ENCODE measurements at places on chromosomes 5 and 9.
A peak's percentile ranks its signal among the peaks of the same experiment; 100 is the strongest.

GRCh38 chr9:130940027-130940549, 1.0 kb upstream of the FIBCD1 start:
- DNase-seq, result peak; percentile 42

- DNase-seq, result peak; percentile 7
Observed at GRCh38 chr5:102858221-102858620, 103.1 kb downstream of the PAM start.

DNA sequence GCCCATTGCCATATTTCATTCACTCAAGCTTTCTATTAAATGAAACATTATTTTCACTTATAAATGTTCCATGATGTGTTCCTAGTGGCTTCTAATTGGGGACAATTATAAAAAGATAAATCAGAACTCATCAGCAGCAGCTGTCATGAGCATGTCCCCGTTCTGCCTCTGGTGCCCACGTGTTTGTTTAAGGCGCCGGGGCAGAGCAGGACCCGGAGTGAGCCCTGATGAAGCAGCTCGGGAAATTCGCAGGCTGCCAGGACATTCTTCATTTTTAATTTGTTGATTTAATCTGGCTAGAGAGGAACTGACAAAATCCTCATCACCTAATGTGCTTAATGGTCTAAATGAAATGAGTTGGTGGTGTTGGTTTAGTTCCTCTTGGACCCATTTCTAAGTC, 475.0 kb downstream of the CTNND2 start:
- DNase-seq, result no peak

- DNase-seq, result no peak
Observed at GRCh38 chr5:45113726-45114125, 305.0 kb downstream of the MRPS30 start.

- DNase-seq, result peak; percentile 67
Observed at GRCh38 chr9:104743376-104743985, 4.0 kb upstream of the NIPSNAP3A start.

- peak; percentile 3 for DNase-seq
Observed at GRCh38 chr5:97629276-97629675, 446.2 kb upstream of the RIOK2 start.

DNA sequence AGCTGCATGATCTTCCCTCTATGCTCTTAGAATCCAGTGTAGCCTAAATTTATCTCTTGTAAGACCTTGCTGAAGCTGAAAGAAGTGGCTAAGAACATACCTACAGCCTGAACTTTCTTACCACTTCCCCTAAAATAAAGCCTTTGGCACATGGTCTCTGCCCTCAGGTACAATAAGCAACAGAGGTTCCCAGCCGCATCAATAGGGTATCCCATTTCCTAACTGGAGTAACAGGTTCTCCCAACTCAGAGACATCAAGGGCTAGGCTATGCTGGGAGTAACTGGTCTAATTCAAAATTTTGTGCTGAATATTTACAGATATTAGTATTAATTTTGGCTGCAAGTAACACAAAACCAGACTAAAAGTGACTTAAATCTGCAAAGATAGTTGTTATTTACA, 335.8 kb upstream of the TRPC7 start:
- DNase-seq, result no peak

GRCh38 chr5:38716516-38716915, 129.3 kb upstream of the OSMR start:
- DNase-seq, result no peak

- DNase-seq, result no peak
Observed at GRCh38 chr9:108698231-108698630, 157.6 kb downstream of the ACTL7B start.

- DNase-seq, result no peak
Observed at GRCh38 chr5:32869216-32869615, 158.1 kb downstream of the NPR3 start.

- no peak for DNase-seq
Observed at GRCh38 chr5:38612851-38613250, 56.4 kb upstream of the LIFR start.

- no peak for DNase-seq
Observed at GRCh38 chr5:51958473-51958872, 575.2 kb downstream of the ISL1 start.

DNA sequence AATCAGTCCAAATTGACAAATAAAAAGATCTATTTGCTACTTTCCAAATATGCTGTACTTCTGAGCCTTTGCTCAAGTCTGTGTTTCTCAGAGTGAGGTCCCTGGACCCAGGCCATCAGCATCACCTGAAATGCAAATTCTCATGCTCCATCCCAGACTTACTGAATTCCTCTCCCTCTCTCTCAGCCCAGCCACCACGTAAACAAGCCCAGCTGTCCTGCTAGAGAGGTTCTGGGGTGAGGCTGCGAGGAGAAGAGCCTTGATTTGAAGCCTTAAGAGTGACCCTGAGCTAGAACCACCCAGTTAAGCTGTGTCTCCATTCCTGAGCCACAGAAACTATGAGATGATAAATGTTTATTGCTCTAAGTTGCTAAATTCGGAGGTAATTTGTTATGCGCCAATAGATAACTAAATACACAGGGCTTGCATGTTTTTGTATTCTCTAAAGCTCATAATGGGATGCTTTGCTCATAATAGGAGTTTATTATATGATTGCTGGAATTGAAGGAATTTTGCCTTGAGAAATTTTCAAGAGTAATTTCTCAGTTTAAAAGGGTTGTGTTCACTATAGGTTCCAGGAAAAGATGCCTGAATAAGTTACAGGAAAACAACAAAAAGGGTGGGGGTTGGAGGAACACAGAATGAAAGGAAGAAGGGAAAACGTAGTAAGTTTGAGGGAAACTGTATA, 98.9 kb upstream of the SPATA31D4 start:
- peak; percentile 49 for DNase-seq

GRCh38 chr5:97009212-97009898, 73.5 kb downstream of the LNPEP start:
- DNase-seq, result no peak

DNA sequence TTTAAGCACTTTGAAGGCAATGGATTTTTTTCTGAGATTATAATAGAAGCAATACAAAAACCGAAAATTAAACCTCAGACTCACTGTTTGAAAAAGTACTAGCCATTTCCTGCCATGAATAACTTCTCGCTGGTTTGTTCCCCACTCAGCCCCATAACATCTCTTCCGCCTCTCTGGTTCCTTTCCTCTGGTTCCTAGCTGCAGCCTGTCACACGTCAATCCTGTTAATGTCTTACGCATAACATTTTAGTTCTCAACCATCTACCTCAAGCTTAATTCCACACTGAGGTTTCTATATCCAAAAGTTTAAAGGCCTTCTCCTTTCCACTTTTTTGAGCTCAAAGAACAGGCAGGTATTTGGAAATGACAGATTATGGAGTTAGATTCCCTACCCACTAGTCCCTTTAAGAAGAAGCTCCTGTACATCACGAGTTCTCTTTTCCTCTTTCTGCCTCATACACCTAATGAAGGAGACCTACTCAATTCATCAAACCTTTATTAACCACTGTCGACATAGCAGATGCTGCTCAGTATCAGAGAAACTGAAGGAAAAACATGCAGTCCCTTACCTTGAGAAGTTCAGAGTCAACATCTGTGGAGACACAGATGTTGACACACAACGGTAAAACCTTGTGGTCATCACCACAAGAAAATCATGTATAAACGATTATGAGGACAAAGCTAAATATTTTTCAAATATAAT, 243.0 kb upstream of the PTGER4 start:
- no peak for DNase-seq

GRCh38 chr9:75112789-75113188, 24.5 kb downstream of the OSTF1 start:
- DNase-seq, result no peak

- no peak for DNase-seq
Observed at GRCh38 chr9:96367943-96368342, 15.6 kb downstream of the SLC35D2 start.
